ENCODE measurements at places on chromosomes 3 and 15. TPM values are rescaled to one million over a fixed set of nuclear protein-coding genes. Genes with fewer than 3 reads are reported as not detected.

- no peak for DNase-seq
These were observed 181.3 kb downstream of the SNRPN start for GRCh38 chr15:25136119-25136518.

DNA sequence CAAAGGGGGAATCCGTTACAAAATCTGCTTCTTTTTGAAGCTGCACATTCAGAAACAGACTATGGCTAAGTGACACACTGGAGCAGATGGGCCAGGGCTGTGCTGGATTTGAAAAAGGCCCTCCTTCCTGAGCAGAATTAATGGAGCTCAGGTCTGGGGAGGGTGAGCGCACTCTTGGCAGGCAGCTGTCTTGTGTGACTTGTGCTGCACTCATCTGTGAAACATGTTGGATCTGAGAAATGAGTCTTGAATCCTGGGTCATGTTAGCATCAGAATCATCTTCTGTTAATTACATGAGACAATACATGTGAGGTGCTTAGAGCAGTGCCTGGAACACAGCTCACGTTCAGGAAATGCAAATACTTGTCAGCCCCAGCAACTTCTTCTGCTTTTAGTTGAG lies 219.6 kb downstream of the THSD4 start:
- peak; percentile 87 for DNase-seq

- no peak for DNase-seq
These were observed 1.7 kb upstream of the PIAS1 start for GRCh38 chr15:68052431-68052830.

DNA sequence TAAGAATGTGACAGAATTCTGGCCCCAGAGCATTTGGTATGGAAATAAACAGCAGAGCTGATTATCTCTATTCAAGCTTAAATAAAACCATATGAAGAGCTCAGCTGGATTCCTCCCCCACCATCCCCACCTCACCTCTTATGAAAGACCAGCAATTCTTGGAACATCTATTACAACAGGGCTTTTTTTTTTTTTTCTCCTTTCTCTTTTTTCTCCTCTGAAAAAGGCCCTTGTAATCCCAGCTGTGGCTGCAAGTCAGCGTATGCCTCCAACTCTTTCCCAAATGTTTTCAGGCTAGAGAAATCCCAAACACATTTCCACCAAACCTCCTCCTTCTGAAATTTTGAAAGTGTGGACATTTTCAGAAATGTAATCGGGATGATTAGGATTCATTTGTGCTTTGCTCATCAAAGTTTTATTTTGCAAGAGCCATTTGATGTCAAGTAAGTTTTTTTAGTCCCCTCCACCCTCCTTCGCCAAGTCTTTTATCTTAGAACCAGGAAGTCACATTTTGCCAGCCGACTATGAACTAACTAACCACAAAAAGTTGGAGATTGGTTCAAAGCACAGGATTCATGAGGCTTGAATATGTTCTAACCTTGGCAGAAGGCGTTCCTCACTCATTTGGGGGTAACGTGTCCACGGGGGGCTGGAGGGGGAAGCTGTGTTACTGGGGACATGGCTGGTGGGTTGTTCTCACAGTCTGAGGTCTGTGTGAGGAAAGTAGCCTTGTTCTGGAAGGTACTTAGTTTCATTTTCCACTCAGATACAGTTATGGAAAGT lies 142.0 kb upstream of the PDZRN3 start:
- DNase-seq = peak; percentile 81

- no peak for DNase-seq
These were observed 87.4 kb downstream of the BCHE start for GRCh38 chr3:165749821-165750220.

- no peak for DNase-seq
These were observed 21.0 kb downstream of the ZDHHC3 start for GRCh38 chr3:44954962-44955361.

DNA sequence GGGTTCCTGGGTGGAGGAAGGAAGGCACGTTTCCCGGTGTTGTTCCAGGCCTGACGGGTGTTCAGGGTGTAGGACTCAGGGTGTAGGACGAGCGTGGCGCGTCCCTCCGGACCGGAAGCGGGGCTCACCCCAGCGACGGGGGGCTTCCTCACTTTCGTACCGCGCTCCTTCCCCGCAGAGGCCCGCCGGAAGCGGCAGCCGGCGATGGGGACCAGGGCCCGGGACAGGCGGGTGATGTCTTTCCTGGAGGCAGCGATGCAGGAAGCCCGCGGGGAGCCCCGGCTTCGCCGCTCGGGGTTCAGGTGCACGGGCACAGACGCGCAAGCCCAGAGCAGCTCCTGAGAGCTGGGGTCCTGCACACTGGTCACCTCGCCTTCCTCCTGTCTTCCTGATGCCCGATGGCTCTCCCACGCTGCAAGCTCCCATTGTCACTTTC lies 13.4 kb downstream of the FOXL2NB start:
- no peak for DNase-seq

- no peak for DNase-seq
These were observed 64.8 kb downstream of the OXNAD1 start for GRCh38 chr3:16329826-16330129.

GRCh38 chr3:118936811-118937210 lies 97.8 kb downstream of the IGSF11 start:
- no peak for DNase-seq

GRCh38 chr3:14282706-14283075 lies 104.1 kb downstream of the LSM3 start:
- no peak for DNase-seq

- no peak for DNase-seq
These were observed 13.6 kb upstream of the CSRNP1 start for GRCh38 chr3:39166932-39167532.

DNA sequence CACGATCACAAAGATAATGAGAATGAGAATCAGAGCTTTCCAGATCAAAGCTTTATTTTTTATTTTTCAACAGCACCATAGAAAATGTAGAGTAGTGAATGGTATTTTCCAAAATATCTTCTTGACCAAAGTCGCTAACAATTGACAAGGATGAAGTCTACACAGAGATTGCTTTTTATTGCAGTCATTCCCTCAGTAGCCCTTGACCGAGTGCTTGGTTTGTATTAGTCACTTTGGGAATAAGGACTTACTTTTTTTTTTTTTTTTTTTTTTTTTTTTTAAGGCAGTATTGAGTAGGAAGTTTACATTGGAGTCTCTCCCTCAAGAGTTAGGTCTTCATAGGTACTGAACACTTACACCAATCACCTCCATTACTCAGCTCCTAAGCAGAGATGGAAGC lies 39.8 kb downstream of the THRB start:
- no peak for DNase-seq

- DNase-seq = no peak
These were observed 67.2 kb downstream of the UNC13C start for GRCh38 chr15:54045397-54045796.

- DNase-seq = no peak
These were observed 193.3 kb upstream of the SLCO3A1 start for GRCh38 chr15:91660174-91660649.

GRCh38 chr3:27503526-27503925 lies 19.3 kb upstream of the SLC4A7 start:
- peak; percentile 70 for DNase-seq

DNA sequence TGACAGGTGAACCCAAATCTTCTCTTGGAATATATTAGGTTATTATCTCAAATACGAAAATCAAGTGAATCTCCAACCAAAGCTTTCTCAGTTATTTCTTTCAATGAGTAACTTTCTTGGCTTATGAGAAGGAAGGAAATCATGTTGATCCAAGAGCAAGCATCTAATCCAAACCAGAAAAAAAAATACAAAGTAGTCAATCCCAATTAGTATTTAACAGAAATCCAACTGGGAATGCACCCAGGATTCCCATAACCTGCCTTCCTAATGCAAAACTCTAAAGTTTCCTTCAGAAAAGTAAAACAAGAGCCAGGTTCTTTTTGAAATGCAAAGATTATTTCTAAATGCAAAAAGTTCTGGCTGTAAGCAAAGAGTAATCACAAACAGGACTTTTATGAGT lies 289.3 kb downstream of the SHOX2 start:
- peak; percentile 31 for DNase-seq

GRCh38 chr3:89268059-89268458 lies 160.6 kb downstream of the EPHA3 start:
- DNase-seq = no peak

DNA sequence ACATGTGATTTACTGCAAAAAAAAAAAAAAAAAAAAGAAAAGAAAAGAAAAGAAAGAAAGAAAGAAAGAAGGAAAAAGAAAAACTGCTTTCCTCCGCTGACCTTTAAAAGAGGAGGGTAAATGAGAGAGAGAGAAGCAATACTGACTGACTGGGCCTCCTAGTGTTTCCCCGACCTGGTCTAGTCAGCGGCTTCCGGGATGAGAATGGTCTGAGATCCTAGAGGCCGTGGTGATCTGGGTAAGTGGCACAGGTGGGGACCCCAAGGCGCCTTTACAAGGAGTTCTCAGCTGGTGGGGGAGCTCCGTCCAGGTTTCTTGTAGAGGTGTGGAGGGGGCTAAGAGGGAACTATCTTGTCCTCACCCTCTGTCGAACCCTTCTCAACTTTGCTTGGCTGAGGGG lies 223.1 kb downstream of the MEIS2 start:
- DNase-seq = no peak

- DNase-seq = peak; percentile 49
These were observed 50.6 kb upstream of the PLXNA1 start for GRCh38 chr3:126932188-126932931.

- peak; percentile 60 for DNase-seq
These were observed 7.1 kb downstream of the ELL3 start for GRCh38 chr15:43769584-43770228.

- DNase-seq = no peak
These were observed 113.8 kb upstream of the TGFBR2 start for GRCh38 chr3:30492322-30493192.

GRCh38 chr15:78097667-78098066 lies 5.3 kb downstream of the SH2D7 start:
- no peak for DNase-seq

DNA sequence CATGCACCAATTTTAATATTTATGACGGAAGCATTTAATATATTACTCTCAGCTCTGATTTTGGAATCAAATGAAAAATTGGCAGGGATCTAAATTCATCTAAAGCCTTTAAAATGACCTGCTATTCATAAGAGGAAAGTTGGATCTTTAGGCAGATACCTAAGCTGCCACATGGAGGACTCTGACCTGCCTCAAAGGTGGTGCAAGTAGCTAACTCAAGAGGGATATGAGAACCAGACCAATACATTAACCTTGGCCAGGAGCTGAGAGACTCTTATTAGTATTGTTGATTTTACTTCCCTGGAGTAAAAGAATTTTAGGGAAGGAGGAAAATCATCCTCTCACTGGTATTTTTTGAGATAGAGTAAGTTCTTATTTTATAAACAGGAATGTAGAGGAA lies 17.7 kb downstream of the ZNF654 start:
- DNase-seq = no peak

DNA sequence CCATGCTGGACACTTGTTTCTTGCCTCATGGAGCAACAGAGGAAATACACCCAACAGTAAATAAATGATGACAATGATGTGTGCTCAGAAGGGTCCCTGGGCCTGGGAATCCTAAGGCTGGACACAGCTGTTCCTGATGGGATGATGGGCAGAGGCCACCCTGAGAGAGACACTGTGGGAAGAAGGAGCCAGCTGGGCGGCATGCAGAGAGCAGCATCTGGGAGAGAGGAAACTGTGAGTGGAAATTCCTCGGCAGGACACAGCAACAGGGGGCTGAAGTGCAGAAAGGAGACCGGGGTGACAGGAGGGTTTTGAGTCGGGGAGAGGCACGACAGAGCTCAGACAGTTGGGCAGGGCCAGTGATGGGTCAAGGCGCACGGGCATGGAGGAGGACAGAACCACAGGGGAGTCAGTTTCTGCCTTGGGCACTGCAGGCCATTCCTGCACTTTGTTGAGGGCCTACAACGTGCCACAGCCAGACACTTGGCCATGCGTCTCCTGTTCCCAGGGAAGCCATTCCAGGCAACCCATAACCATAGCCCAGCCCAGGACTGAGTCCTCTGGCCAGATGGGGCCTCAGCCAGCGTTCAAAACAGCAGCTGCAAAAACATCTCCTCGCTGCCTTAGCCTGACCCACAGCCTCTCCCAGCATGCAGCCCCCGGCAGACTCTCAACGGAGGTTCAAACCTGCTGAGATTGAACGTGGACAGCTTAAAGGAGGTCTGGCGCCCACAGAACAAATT lies 36.7 kb upstream of the SLC6A1 start:
- peak; percentile 87 for DNase-seq

DNA sequence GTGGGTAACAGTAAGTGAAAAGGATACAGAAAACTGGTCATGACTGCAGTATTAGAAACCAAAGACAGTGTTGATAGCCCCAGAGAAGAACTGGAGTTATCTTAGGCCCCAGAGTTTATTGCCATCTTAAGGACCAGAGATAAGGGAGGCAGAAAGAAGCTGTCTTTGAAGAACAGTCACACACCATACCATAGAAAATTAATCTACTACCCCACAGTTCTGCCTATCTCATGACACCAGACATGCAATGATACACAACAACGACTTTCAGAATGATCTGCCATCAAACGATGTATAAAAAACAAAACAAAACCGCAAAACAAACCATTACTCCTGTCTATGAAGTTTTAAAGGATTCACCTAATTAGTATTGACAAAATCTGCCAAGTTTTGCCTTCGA lies 9.6 kb downstream of the CPOX start:
- no peak for DNase-seq

GRCh38 chr3:14467814-14468620 lies 65.6 kb downstream of the SLC6A6 start:
- DNase-seq = peak; percentile 67

GRCh38 chr3:193665370-193665989 lies 72.5 kb downstream of the OPA1 start:
- peak; percentile 65 for DNase-seq

- DNase-seq = no peak
These were observed 7.1 kb downstream of the THRB start for GRCh38 chr3:24487325-24488262.

The P2RY13 gene
- 1.2 TPM for total RNA-seq

The GRAMD2A gene
- total RNA-seq = 0.51 TPM

The BOC gene
- total RNA-seq = 95.9 TPM

The DOCK3 gene
- 0.51 TPM for total RNA-seq

The GP5 gene
- total RNA-seq = 0.21 TPM

The PATL2 gene
- total RNA-seq = 0.51 TPM

The KNL1 gene
- total RNA-seq = 13.0 TPM

The FBLN2 gene
- 84.3 TPM for total RNA-seq

The WDR93 gene
- total RNA-seq = not detected

The PRR20G gene
- not detected for total RNA-seq

The LMAN1L gene
- total RNA-seq = not detected

The SAMMSON gene
- 0.41 TPM for total RNA-seq

The PYGO1 gene
- total RNA-seq = 22.6 TPM

The SPINK8 gene
- total RNA-seq = not detected

The AGBL1 gene
- 77.9 TPM for total RNA-seq
